ENCODE measurements at places on chromosomes 16 and 17.

GRCh38 chr16:86314402-86315025 lies 195.8 kb upstream of the FOXF1 start:
- no peak for DNase-seq

DNA sequence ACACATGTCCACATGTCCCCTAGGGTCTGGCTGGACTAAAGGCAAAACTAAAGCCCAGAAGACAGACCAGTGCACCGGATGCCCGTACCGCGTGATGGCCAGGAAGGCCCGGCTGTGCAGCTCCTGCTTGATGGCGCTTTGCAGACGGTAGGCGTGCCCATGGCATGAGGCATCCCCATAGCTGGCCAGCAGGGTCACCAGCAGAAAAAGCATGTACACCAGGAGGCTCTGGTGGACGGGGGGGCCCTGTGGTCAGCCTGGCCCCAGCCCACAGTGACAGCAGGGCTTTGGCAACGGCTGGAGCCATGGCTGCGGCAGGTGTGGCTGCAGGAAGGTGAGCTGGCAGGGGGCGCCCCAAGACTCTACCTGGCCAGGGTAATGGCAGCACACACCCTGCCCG lies 42.8 kb downstream of the PKD1 start:
- no peak for DNase-seq

GRCh38 chr16:3971261-3971660 lies 90.7 kb upstream of the CREBBP start:
- DNase-seq = no peak

GRCh38 chr17:57516290-57517230 lies 228.5 kb downstream of the CCDC182 start:
- no peak for DNase-seq

GRCh38 chr17:35825206-35825605 lies 15.9 kb downstream of the TAF15 start:
- DNase-seq = no peak

- DNase-seq = no peak
Measured at GRCh38 chr16:1545044-1546040, 11.9 kb downstream of the TMEM204 start.

DNA sequence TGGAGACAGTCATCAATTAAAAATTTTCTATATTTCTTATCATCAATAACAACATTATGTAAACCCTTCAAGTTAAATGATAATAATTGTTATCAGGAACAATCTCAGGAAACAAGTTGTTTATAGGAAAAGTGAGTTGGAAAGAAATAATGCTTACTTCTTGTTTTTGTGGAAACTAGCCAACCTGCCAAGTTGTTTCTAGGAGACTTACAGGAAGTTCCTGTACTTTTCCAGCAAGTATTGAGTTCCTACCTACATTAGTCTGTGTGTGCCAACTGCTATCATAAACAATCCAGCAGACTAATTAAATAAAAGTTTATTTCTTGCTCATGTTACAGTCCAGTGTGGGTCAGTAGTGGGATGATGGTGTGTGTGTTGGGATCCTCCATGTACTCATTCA lies 1.6 kb upstream of the CCL14 start:
- no peak for DNase-seq

DNA sequence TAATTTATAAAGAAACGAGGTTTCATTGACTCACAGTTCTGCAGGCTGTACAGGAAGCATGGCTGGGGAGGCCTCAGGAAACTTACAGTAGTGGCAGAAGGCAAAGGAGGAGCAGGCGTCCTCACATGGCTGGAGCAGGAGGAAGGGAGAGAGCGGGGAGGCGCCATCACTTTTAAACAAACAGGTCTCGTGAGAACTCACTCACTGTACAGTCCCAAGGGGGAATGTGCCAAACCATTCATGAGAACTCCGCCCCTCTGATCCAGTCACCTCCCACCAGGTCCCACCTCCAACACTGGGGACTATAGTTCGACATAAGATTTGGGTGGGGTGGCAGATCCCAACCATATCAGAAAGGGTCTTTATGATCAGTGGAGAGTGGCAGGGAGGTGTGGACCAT lies 392.4 kb upstream of the TNRC6C start:
- DNase-seq = no peak

DNA sequence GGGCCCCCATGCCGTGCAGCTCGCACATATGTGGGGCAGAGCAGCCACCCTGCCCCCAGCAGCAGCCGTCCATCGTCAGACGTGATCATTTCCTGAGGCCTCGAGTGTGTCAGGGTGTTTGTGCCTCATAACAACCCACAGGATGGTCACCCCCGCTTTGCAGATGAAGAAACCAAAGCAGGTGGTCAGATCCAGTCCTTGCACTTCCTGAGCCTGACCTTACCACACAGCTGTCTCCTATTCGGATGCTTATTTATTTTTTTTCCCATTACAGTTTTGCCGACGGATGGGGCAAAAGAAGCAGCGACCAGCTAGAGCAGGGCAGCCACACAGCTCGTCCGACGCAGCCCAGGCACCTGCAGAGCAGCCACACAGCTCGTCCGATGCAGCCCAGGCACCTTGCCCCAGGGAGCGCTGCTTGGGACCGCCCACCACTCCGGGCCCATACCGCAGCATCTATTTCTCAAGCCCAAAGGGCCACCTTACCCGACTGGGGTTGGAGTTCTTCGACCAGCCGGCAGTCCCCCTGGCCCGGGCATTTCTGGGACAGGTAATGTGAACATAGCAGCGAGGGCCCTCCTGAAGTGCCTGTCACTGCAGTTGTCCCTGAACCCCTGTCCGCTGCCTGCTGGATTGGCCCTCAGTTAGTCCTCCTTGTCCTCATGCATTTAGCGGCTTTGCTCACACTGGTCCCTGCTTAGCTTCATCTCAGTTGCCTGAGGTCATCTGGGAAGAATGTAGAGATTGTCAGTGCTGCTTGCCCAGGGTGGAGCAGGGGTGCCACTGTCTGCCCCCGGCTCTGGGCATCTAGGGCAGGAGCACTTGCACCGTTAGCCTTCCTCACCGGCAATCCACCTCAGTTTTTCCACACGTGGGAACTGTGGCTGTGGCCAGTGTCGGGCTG lies 1.4 kb downstream of the MPG start:
- DNase-seq = no peak
